ENCODE measurements at places on chromosomes 2 and 18. TPM values are rescaled to one million over a fixed set of nuclear protein-coding genes. Genes with fewer than 3 reads are reported as not detected.
A peak's percentile ranks its signal among the peaks of the same experiment; 100 is the strongest.

GRCh38 chr2:143030127-143030526 is 99.1 kb upstream of the ARHGAP15 start:
- H3K4me1 ChIP-seq, result peaks cover 6% of the 10 kb centered on the region
- no peak for DNase-seq
- H3K4me3 ChIP-seq, result no peak overlapping the region
- no peak overlapping the region for H3K27ac ChIP-seq

- no peaks in the 10 kb centered on the region for H3K4me1 ChIP-seq
- no peak for DNase-seq
- H3K36me3 ChIP-seq, result no peaks in the 10 kb centered on the region
- H3K27ac ChIP-seq, result no peak overlapping the region
- H3K4me3 ChIP-seq, result no peak overlapping the region
- no peaks in the 10 kb centered on the region for H3K27me3 ChIP-seq
These were observed 69.7 kb upstream of the NARS1 start for GRCh38 chr18:57691363-57691762.

- H3K27ac ChIP-seq, result no peak overlapping the region
- H3K27me3 ChIP-seq, result no peaks in the 10 kb centered on the region
- H3K4me3 ChIP-seq, result no peak overlapping the region
- no peaks in the 10 kb centered on the region for H3K4me1 ChIP-seq
- DNase-seq, result peak; percentile 27
These were observed 150.4 kb downstream of the NR4A2 start for GRCh38 chr2:156182132-156182531.

Gene ACOXL
- 0.13 TPM for polyA plus RNA-seq

DNA sequence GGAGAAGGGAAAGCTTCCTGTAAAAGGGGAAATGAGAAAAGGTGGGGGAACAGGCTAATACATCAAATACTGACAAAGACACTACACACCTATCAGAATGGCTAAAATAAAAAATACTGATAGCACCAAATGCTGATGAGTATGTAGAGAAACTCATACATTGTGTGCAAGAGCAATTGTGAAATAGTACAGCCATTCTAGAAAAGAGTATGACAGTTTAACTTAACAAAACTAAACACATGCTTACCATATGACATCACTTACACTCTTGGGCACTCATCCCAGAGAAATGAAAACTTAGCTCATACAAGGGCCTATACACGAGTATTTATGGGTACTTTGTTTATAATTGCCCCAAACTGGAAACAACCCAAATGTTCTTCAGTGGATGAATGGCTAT is 53.4 kb downstream of the ZNF638 start:
- H3K36me3 ChIP-seq, result peaks cover 16% of the 10 kb centered on the region
- no peaks in the 10 kb centered on the region for H3K27me3 ChIP-seq
- H3K27ac ChIP-seq, result no peak overlapping the region
- H3K4me1 ChIP-seq, result no peaks in the 10 kb centered on the region
- no peak overlapping the region for H3K4me3 ChIP-seq

Gene REG3A
- not detected for polyA plus RNA-seq

- no peak overlapping the region for H3K4me3 ChIP-seq
- no peaks in the 10 kb centered on the region for H3K4me1 ChIP-seq
- no peaks in the 10 kb centered on the region for H3K27me3 ChIP-seq
- no peak overlapping the region for H3K27ac ChIP-seq
- no peak for DNase-seq
- no peaks in the 10 kb centered on the region for H3K36me3 ChIP-seq
These were observed 22.4 kb upstream of the EML6 start for GRCh38 chr2:54701029-54701428.

DNA sequence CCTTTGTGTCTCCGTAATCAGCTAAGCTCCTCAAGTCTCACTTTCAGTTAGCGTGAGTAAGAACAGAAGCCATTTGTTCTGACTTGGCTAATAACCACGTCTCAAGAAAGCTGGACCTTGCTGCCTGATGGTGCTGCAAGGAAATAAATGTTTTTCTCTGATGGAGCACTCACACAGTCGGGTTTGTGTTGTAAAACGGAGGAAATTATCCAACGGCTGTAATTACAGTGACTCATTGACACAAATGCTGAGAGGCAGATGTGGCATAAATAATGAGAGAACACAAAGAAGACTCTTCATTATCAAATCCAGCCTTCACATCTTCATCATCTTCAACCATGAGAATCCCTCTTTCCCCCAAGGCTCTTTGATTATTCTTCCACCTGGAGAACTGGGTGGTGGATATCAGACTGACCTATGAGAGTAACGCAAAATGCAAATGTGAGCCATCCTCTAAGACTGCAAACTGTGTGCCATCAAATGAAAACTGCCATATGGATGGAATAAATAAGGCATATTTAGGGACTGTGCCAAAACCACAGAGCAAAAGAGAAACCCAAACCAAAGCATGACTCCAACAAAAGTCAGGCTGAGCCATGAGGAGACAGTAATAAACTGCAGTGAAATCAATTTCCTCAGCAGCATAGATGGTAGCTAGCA is 252.6 kb downstream of the RND3 start:
- H3K27ac ChIP-seq, result no peak overlapping the region
- no peaks in the 10 kb centered on the region for H3K4me1 ChIP-seq
- H3K36me3 ChIP-seq, result no peaks in the 10 kb centered on the region
- H3K27me3 ChIP-seq, result peaks cover 10% of the 10 kb centered on the region

DNA sequence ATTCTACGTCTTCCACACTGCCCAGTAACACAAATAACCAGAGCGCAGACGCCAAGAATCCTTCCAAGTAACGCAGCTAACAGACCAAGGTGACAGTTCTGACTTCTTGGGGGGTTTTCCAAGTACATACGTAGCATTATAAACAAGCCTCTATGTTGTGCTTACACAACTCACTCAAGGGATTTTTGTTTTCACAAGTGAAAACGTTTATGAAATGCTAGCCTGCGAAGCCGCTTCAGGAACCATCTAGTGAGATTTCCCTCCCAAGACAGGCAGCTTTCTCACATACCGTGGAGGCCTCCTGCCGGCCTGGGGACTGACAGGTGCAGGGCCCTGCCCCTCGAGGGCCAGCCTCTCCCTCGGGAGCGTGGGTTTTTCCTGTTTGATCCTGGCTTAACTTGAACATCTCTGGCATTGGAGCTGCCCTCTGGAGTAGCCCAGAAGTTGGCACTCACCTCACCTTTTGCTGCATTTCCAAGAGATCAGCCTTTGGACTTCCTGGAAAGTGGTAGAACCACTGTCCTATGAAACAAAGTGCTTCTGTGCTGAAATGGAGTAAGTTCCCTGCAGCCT is 151.1 kb downstream of the MBP start:
- H3K27ac ChIP-seq, result no peak overlapping the region
- H3K27me3 ChIP-seq, result no peaks in the 10 kb centered on the region
- H3K36me3 ChIP-seq, result peaks cover 36% of the 10 kb centered on the region
- no peak overlapping the region for H3K4me3 ChIP-seq
- peaks cover 50% of the 10 kb centered on the region for H3K4me1 ChIP-seq

DNA sequence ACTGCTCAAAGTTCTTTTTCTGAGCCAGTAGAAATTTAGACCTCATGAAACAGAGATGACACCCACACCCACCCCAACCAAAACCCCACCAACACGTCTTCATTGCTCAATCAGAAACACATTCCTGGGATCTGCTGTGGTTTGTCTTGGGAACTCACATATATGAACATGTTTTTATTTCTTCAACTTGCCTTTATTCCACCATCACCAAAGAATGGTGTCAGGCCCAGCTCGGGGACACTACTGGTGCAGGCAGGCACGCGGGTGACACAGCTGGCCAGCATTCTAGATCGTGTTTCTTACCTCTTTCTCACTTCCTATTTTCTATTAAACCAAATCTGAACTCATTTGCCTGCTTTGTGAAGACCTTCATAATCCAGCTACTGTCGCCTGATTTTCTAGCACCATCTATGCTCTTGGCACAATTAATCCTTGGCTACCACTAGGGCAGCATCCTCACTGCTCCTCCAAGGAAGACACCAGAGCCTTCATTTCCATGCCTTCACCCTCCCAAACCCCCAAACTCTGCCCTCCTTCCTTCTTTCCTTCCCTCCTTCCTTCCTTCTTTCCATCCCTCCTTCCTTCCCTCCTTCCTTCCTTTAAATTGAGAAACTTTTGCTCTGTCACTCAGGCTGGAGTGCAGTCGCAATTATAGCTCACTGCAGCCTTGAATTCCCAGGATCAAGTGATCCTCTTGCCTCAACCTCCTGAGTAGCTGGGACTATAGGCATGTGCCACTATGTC is 157.1 kb downstream of the BCL2 start:
- no peaks in the 10 kb centered on the region for H3K27me3 ChIP-seq
- no peak for DNase-seq
- H3K27ac ChIP-seq, result no peak overlapping the region
- H3K36me3 ChIP-seq, result peaks cover 4% of the 10 kb centered on the region
- peaks cover 8% of the 10 kb centered on the region for H3K4me1 ChIP-seq

Gene FAM168B
- 172 TPM for polyA plus RNA-seq

Gene DQX1
- polyA plus RNA-seq, result 0.62 TPM

Gene SERPINB12
- not detected for polyA plus RNA-seq

DNA sequence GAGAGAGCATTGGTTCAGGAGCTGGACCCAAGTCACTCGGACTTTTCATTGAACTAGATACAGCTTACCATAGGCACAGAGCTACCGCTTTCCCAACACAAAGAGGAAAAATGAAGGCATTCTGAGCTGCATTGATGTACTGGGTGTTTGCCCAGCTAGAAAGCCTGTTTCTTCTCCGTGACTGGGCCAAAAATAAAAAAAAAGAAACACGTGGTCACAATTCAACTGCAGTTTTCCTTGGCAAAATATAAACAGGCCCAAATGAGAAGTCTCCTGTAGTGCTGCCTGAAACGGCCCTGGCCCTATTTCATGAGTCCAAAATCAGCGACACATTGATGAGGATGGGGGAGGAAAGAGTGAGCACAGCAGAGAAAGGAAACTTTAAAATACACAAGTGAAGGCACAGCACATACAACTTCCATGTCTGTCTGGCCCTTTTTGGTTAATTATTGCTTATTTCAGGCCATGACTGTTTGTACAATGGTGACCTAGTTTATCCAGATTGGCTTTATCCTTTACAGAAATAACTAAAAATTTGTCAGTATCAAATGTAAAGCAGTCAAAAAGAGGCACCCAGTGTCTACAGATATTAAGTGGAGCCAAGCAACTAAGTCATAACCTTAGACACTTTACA is 179.7 kb downstream of the ICOS start:
- H3K4me3 ChIP-seq, result no peak overlapping the region
- H3K4me1 ChIP-seq, result peaks cover 8% of the 10 kb centered on the region
- H3K27me3 ChIP-seq, result no peaks in the 10 kb centered on the region
- H3K27ac ChIP-seq, result peak overlapping the region; percentile 48

Gene LOXL3
- polyA plus RNA-seq, result 18.1 TPM

DNA sequence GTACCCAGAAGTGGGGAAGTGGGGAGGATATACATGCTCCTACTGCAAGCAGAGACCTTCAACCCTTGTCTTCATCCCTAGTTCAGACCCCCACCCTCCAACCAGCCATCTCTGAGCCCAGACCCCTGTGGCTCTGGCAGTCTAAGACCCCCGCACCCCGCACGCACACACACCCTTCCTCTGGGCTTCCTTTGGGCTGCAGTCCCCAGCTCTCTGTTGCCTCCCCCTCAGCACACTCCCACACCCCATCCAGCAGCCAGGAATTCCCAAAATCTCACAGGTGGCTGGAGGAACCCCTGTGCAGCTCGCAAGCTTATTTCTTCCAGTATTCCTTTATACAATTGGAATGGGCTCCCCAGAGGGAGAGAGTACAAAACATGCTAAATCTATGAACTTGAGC is 13.9 kb upstream of the GYPC start:
- DNase-seq, result no peak
- H3K27ac ChIP-seq, result no peak overlapping the region
- no peaks in the 10 kb centered on the region for H3K4me1 ChIP-seq
- H3K4me3 ChIP-seq, result no peak overlapping the region

- DNase-seq, result no peak
- H3K27me3 ChIP-seq, result peaks cover 29% of the 10 kb centered on the region
- H3K36me3 ChIP-seq, result no peaks in the 10 kb centered on the region
- no peak overlapping the region for H3K27ac ChIP-seq
- peaks cover 18% of the 10 kb centered on the region for H3K4me1 ChIP-seq
- peak overlapping the region; percentile 33 for H3K4me3 ChIP-seq
These were observed 1.3 kb downstream of the LAMA3 start for GRCh38 chr18:23690505-23691068.

GRCh38 chr2:229856413-229856812 is 65.4 kb downstream of the TRIP12 start:
- H3K27ac ChIP-seq, result no peak overlapping the region
- H3K4me3 ChIP-seq, result no peak overlapping the region
- H3K4me1 ChIP-seq, result no peaks in the 10 kb centered on the region
- no peaks in the 10 kb centered on the region for H3K27me3 ChIP-seq
- DNase-seq, result no peak

Gene HIBCH
- 56.0 TPM for polyA plus RNA-seq

DNA sequence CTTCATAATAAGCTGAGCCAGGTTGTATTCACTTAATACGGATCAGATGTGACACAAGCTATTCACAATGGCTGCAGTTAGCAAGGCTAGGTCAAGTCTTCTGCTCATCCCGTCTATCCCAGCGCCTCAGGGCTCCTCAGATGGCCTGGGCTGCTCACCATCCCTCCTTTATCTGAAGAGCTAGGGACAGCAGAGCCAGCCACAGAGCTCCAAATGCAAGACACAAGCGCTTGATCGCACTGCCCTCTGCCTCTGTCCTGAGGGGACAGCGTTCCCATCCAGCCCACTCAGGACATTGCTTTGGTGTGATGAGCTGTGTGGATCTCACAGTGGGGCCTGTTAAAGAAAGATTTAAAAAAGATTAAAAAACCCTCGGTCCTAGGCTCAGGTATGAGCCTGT is 254.4 kb upstream of the HS6ST1 start:
- H3K27ac ChIP-seq, result no peak overlapping the region
- DNase-seq, result no peak
- H3K4me1 ChIP-seq, result no peaks in the 10 kb centered on the region

Gene PDE11A
- 2.4 TPM for polyA plus RNA-seq

GRCh38 chr2:238939521-238940403 is 91.9 kb downstream of the TWIST2 start:
- H3K27ac ChIP-seq, result no peak overlapping the region
- H3K4me3 ChIP-seq, result no peak overlapping the region
- H3K27me3 ChIP-seq, result no peaks in the 10 kb centered on the region

- no peak for DNase-seq
- H3K27ac ChIP-seq, result no peak overlapping the region
- H3K4me1 ChIP-seq, result peaks cover 8% of the 10 kb centered on the region
These were observed 175.8 kb downstream of the AGPS start for GRCh38 chr2:177568390-177568789.

GRCh38 chr2:189527041-189527750 is 53.4 kb downstream of the SLC40A1 start:
- peaks cover 3% of the 10 kb centered on the region for H3K4me1 ChIP-seq
- H3K27ac ChIP-seq, result peak overlapping the region; percentile 25
- no peaks in the 10 kb centered on the region for H3K36me3 ChIP-seq
- no peaks in the 10 kb centered on the region for H3K27me3 ChIP-seq

DNA sequence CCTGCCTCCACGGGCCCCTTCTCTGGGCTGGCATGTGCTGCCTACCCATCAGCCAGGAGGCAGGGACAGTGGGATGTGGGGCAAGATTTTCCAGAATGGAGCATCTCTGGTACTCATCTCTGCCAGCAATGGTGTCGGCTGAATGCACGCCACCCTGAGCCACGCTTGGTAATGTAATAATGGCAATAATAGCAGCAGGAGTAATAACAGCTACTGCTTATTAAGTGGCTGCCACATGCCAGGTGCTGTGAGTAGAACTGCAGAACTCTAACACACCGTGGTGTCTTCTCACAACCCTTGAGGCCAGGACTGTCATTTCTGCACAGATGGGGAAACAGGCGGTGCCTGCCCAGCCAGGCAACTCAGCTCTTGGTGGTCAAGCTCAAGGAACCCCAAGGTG is 113.6 kb downstream of the CELF4 start:
- peaks cover 6% of the 10 kb centered on the region for H3K36me3 ChIP-seq
- H3K4me1 ChIP-seq, result peaks cover 46% of the 10 kb centered on the region
- no peak for DNase-seq
